ENCODE measurements at places on chromosomes 7 and 10.

DNA sequence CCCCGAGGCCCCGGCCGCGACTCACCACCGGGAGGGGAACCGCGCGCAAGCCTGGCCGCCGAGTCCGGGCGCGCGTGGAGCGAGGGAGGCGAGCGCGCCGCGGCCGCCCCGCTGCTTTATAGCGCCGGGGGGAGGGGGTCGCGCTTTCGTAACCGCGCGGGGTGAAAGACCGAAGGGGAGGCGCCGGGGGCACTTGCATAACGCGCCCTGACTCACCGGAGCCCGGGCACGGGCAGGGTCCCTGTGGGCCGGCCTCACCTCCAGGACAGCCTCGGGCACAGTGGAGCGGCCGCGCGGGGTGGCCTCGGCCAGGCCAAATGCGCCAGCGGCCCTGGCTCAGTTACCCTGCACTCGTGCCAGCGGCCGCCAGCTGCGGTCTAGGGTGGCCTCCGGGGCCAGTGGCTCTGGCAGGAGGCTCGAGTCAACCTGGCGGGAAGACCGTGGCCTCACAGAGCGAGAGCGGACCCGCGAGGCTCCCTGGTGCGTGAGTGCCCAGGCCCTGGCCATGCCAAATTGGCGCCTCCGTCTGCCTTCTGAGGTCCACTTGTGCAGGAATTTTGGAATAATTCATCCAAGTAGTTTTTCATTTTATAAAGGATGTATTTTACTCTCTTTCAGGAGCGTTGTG lies at the start of gene RBP4:
Gene RBP4, minus strand, starts transcription at position 90 of the 628 bp plus-strand sequence. CDS start 207 bp downstream, outside the sequence.
- DNase-seq, result no peak

DNA sequence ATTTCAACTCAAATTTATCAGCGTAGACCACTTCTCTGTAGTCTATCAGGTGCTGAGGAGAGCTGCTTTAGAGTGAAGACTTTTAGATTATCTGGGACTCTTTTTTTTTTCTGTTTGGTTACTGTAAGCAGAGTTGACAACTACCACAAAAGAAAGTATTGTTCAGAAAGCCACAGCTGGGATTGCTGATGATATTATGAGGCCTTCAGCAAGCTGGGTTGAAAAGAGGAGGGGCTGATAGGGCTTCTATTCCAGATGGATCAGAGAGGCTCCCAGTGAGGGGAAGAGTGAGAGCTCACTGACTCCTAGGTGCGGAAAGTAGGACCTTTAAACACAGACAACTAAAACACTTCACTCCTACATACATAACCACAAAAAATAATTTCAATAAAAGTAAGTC lies 188.5 kb upstream of the FERD3L start:
- no peak for DNase-seq

GRCh38 chr7:22129819-22130580 lies 184.3 kb upstream of the CDCA7L start:
- no peak for DNase-seq

DNA sequence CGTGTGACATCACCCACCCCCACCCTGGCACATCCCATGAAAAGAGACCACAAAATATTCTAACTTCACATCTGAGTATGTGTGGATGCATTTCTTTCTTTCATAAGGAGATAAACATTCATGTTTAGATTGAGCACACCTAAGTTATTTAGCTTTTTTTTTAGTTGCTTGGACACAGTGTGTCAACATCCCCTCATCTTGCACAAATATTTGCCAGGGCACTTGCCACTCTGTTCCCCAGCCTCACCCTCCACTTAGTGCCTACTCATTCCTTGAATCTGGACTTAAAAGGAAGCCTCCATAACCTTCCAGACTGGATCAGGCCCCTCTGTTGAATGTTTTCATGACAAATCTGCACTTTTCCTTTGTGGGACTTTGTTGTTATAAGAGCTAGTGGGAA lies 338.9 kb upstream of the IGFBP3 start:
- no peak for DNase-seq

GRCh38 chr7:139393621-139394211 lies 34.0 kb downstream of the LUC7L2 start:
- DNase-seq, result no peak

DNA sequence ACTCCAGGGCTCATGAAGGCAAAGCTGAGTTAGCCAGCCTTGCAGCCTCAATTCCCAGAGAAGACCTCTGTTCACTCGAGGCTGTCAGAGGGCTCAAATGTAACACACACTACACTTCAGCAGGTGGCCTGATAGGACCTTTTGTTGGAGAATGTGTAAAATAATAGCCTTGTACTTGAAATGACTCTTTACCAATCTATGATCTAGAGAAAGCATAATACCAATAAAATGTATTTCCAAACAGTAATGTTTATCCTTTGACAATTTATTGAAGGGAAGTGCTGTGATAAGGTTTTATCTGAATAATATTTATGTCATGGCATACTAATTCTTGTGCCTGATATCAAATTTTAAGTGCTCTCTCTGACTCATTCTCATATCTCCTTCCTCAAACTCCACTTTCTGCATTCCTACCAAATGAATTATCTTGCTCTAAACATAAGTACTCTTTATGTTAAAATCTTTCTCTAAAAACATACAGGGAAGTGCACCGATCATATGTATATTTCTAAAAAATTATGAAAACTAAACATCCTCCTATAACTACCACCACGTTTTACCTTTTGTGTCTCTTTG lies 20.9 kb downstream of the CYP3A7 start:
- DNase-seq, result no peak

DNA sequence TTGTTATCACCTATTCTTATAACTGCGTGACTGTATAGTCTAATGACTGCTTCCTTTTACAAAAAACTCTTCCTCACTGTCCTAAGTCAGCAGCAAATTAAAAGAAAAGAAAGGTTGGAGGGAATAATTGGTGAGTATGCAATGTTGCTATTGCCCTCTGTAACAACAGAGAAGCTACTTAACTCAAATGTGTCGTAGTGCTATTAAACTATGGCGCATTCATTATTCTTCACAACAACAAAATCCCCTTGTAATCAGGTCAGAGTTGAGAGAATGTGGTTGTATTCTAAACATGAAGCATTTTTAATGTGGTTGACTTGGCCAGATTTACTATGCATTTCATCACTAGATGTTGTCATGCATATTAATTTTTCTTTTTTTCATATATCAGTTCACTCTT lies 897.8 kb upstream of the PHF14 start:
- DNase-seq, result no peak

DNA sequence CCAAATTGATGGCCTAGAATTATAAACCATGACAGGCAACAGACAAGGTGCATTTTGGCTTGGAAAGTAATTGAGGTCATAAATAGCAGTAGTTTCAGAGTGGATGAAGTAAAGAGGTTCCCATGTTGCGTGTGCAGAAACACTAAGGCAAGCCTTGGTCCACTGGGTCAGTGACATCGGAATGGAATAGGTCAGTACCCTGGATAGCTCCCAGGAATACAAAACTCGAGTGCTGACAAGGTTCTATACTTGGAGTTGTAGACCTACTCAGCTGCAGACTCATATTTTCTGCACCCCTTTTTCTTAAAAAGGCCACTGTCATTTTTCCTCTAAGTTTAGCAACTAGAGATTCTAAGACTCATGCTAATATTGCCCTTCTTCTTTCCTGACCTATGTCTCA lies 132.8 kb downstream of the DYNC1I1 start:
- DNase-seq, result no peak

GRCh38 chr7:99125505-99125865 lies 18.4 kb downstream of the SMURF1 start:
- no peak for DNase-seq

- no peak for DNase-seq
Measured at GRCh38 chr10:44983066-44983894, 4.7 kb upstream of the DEPP1 start.

GRCh38 chr10:4183761-4184261 lies 398.8 kb upstream of the KLF6 start:
- no peak for DNase-seq

GRCh38 chr7:115227473-115228235 lies 305.8 kb downstream of the MDFIC start:
- no peak for DNase-seq

DNA sequence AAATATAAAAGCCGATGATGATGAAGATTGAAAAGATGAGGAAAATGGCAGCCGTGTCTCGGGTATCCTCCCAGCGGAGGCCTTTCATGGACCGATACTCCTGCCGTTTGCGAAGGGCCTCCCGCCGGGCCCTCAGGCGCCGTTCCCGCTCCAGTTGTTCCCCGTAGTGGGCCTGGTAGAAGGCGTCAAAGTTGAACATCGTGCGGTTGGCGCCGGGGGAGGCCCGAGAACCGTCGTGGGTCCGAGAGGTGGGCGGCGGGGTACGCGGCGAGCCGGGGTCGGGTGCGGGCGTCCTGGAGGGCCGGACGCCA lies 553 bp downstream of the DNAJC30 start:
- no peak for DNase-seq

DNA sequence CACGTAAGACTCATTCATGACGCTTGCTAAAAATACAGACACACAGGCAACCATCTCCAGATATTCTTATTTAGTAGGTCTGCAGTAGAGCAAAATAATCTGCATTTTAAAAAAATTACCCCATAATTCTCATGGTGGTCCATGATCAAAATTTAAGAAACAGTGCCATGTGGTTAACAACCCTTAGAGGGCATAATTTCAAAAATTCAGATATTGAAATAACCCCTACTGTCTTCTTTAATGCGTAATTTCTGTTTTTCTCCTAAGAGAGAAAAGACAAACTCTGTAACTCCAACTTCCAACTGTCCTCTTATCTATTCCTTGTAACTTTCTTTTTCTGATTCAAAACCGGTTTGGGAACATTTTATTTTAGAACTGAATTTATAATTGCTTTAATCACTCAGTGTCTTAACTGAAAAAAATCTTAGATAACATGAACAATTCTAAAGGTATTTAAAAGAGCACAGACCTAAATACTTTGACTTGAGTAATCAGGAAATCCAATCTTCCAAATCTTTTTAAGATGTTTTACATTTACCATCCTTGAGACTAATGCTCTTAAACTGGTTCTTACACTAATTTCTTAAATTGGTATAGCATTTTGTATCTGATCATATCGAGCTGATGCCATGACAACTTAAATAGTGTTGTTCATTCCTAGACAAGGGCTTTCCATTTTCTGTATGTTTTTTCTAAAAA lies 148.0 kb downstream of the GALNT11 start:
- DNase-seq, result no peak

DNA sequence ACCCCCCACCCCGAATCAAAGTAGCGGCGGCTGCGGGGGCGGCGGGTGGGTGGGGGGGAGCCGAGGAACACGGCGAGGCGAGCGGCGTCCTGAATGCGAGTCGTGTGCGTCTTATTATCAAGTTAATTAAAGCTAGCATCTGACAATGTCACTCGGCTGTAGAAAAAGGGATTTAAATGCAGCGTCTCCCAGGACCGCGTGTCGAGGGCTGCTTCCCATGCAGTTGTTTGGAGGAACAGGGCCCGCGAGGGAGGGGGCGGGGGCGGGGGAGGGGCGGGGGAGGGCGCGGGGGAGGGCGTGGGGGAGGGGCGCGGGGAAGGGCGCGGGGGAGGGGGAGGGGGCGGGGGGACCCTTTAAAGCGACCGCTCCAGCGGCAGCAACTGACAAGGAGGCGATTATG lies 2.7 kb upstream of the UNCX start:
- DNase-seq, result no peak

DNA sequence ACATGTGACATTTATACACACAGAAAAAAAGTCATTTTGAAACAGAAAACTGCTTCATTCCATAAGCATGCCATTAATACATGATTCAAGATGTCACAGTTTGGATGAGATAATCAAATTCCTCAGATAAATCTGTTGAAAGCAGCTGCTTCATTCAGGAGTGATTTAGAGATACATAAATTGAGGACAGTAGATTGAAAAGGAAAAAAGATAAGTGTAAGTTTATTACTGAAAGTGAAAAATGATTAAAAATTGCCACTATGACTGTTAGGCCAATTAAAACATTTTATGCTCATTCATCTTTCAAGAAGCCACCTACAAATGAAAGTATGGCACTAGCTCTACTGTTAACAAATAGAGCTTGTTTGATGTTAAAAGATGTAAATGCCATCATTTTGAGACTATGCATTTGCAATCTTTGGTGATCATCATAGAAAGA lies 136.9 kb upstream of the CDK6 start:
- no peak for DNase-seq

GRCh38 chr7:81527651-81528050 lies 242.2 kb downstream of the HGF start:
- DNase-seq, result no peak

DNA sequence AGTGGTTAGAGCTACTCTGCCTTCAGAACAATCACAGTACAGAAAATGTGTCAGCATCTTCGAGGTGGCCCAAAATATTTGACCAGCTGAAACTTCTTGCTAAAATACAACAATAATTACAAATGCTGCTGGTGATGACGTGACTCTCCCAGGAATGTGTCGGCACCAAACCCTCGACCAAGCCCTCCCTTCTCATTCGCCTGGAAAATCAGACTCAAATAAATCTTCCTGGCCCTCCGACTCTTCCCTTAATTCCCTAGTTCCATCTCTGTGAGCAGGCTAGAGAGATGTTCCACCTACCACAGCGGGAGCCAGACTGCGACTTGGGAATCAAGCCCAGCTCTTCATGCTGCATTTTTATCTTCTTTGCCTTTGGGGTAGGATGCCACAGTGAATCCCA lies 4.1 kb downstream of the PRSS2 start:
- no peak for DNase-seq

- no peak for DNase-seq
Measured at GRCh38 chr7:105796365-105796764, 80.0 kb downstream of the ATXN7L1 start.

GRCh38 chr7:70565721-70566370 lies 566.1 kb upstream of the GALNT17 start:
- DNase-seq, result no peak
